ENCODE measurements at places on chromosomes 1 and 21.

GRCh38 chr1:35666916-35667315 is 25.6 kb upstream of the PSMB2 start:
- DNase-seq: no peak

DNA sequence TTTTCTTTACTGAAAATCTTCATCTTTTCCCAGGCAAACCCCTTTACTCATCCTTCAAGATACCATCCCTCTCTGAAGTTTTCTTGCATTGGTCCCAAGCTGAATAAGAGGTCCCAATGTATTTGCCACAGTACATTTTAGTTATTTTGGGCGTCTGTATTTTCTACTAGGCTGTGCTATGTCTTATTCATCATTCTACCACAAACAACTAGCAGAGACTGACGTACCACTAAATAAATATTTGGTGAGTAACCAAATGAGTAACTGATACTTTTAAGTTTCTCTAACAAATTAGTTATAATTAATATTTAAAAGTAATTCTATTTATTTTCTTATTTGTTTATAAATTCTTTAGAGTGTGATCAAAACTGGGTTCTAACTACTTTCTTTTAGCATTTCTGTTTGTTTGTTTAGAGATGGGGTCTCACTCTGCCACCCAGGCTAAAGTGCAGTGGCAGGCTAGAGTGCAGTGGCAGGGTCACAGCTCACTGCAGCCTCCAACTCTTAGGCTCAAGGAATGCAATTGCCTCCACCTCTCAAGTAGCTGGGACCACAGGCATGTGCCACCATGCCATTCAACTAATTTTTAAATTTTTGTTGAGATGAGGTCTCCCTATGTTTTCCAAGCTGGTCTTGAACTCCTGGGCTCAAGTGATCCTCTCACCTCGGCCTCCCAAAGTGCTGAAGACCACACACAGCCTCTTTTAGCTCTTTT is 33.1 kb downstream of the NDC1 start:
- no peak for DNase-seq

- no peak for DNase-seq
Observed at GRCh38 chr1:7491818-7492173, 279.3 kb upstream of the VAMP3 start.

DNA sequence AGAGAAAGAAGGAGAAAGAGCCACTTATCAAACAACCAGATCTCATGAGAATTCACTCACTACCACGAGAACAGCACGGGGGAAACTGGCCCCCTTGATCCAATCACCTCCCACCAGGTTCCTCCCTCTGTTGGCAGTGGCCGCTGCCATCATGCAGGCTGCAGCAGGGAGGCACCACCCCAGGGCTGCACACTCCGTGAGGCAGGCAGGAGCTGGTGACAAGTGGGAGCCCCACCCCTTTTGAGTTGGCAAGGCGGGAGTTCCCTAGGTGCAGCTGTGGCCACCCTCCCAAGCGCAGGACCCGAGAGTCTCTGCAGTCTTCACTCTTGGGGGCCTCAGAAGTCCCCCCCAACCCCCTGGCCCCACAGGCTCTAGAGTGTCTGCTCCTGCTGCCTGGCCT is 83.9 kb upstream of the GJB5 start:
- no peak for DNase-seq

DNA sequence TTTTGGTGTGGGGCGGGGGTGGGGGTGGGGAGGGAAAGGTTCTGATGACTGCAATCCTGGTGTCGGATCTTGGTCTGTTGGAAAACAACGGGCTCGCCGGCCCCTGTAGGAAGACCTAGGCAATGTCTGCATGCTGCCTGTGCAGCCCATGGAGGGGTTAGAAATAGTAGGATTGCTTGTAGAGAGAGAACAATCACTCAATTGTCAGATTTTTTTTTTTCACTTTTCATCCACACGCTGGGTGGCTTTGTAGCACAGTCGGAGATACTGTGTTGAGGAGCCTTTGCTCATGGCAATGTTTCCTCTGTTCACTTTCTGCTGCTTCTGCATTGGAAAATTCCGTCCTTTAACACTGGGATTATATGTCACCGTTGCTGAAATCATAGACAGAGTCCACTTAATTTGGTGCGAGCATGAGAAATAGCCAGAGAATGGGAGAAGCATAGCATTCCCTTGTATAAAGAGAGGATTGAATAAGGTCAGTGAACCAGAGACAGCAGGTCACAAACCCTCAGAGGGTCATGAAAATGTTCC is 107.5 kb downstream of the MRPS6 start:
- DNase-seq: no peak

- DNase-seq: no peak
Observed at GRCh38 chr1:26134466-26134865, 22.8 kb downstream of the PDIK1L start.

- no peak for DNase-seq
Observed at GRCh38 chr21:41612674-41613532, 104.9 kb upstream of the TMPRSS2 start.

- no peak for DNase-seq
Observed at GRCh38 chr1:209959623-209960022, 21.6 kb downstream of the SYT14 start.

- no peak for DNase-seq
Observed at GRCh38 chr1:116875391-116875790, 34.3 kb upstream of the PTGFRN start.

DNA sequence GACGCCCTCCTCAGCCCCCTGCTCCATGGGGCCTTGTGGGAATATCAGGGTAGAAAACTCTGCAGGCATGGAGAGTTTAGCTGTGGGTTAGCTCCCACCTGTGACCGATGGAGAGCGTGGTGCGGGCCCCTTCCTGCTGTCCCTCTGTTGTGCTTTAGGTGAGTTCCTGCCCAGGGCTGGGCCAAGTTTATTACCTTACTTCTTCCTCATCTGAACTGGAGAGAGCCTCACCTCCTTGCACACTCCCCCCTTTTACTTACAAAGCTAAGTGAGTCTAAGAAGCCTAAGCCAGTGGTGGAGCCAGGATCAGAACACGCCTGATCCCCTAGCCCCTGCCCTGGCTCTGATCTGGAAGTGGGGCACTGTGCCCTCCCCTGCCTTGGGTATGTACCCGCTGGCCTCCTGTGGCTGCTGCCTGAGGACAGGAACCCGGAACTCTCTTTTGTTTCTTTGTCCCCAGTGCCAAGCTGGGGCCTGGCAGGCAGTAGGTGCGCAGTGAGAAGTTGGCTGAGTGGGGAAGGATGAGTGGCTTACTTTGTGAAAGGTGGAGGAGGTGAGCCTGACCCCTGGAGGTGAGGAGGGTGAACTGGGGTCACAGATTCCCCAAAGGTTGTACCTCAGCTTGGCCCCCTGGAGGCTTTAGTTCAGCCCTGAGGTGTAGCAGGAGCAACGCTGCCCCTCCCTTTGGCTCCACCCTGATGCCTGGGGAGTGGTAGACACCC is 32.9 kb downstream of the ARHGEF10L start:
- no peak for DNase-seq

DNA sequence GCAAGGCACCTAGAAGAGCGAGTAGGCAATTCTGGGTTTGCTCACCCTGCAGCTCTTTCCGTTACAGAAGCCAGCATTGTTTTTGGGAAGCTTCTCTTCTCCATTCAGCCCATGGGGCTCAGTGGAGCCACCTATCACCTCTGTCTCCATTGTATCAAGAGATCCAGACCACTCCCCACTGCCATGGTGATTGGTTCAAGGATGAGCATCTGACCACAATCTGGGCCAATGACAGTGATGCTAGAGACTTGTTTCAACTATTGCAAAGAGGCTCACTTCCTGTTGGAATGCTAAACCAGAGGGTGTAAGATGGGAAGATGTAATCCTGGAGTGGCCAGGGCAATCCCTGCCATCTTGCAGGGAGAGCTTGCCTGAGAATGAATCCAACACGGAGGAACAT is 6.6 kb downstream of the SPATA21 start:
- DNase-seq: no peak

DNA sequence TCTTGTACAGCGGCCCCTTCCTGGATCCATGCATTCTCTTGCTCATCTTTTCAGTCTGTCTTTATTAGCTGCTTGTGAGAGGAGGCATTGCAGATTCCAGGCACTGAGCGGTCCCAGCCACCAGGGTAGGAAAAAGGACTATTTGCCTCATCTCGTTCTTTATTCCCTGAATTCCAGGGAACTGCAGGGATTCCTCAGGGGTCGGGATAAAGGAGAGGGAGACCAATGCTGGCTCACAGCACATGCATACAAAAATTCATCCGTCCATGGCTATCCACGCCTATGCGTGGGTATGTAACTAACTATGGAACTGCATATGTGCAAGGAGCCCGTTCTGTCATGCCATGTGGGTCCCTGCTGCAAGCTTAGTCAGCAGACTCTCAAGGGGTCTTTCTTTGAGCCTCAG is 879 bp upstream of the PLPPR5 start:
- DNase-seq: no peak

DNA sequence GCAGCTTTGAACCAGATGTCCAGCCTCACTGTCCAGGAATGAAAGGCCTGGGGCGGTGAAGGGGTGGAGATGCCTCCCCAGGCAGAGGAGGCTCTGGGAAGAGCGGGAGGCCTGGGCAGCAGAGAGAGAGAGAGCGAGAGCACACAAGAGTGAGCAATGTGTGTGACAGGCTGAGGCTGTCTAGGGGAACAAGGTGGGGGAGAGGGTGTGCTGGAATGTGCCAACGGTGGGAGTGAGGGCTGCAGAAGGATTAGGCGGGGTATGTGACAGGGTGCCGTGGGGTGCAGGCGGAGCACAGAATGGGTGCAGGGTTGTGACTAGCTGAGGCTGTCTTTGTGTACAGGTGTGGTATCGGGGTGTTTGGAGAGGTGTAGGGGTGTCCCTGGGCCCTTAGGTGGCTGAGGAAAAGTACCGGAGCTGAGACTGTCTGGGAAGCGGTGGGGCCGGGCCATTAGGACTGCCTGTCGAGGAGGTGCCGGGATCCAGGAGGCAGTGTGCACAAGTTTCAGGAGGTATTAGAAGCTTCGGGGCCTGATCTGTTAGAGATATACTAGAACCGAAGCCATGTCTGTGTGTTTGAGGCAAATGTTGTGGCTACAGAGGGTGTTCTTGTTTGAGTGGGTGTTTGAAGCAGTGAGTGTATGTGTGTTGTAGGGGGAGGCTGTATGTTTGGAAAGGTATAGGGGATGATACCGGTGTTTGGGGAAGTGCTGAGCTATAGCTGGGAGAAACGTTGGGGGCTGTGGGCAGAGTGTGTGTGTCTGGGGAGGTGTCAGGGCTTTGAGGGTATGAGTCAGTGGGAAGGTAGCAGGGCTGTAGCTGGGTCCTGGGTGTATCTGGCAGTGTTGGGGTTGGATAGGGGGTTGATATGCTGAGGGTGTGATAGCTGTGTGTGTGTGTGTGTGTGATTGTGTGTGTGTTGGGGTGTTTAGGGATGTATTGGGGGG is 9.1 kb downstream of the AHDC1 start:
- DNase-seq: no peak

DNA sequence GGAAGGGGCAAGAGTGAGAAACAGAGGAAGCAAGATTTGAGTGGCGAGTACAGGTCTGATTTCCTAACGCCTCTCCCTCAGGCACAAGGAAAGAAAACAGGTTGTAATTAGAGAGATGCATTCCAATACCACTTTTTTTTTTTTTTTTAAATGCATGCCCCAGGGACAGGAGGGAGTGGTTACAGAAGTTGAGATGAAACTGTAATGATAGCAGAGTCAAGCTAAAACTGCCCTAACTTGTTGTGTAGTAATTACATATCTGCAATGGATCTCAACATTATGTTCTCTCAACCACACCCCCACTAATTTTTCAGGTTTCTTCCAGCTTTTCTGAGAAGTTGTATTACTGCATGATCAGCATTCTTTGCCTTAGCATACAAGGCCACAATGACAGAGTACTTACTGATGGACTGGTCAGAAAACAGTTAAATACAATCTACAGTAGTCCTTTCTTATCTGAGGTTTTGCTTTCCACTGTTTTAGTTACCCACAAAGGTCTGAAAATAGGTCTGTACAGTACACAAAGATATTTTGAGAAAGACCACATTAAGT is 5.5 kb downstream of the ETV3 start:
- no peak for DNase-seq

GRCh38 chr1:17393230-17393629 is 21.2 kb downstream of the PADI6 start:
- no peak for DNase-seq

All from T-helper 9 cell (primary cell).